CD4-positive, alpha-beta T cell treated with Interleukin-10 for 1 hour (primary cell): ENCODE measurements at places on chromosomes 7 and 10.

DNA sequence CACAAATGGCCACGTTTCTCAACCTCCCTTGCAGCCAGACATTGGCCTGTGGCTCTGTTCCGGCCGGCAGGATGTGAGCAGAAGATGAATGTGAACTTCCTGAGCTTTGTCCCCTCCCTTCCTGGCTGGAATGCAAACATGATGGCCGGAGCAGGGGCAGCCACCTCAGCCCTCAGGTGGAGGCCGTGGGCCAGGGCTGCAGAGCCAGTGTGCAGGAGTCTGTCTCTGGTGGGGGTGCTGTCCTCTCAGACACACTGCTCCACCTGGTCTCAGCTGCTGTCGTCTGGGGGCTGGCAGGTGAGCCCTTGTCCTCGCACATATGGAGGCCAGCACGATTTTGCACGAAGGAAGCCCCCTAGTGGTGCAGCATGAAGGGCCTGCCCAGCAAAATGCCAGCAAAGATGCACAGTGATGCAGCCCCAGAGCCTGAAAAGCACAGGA, 25.3 kb upstream of the PWWP2B start:
- no peak for DNase-seq

- DNase-seq = no peak
Observed at GRCh38 chr7:90155206-90155605, 937 bp downstream of the STEAP1 start.

- DNase-seq = no peak
Observed at GRCh38 chr10:69428165-69428564, 11.4 kb upstream of the TACR2 start.

GRCh38 chr7:24842449-24843241, 85.4 kb upstream of the GSDME start:
- no peak for DNase-seq

DNA sequence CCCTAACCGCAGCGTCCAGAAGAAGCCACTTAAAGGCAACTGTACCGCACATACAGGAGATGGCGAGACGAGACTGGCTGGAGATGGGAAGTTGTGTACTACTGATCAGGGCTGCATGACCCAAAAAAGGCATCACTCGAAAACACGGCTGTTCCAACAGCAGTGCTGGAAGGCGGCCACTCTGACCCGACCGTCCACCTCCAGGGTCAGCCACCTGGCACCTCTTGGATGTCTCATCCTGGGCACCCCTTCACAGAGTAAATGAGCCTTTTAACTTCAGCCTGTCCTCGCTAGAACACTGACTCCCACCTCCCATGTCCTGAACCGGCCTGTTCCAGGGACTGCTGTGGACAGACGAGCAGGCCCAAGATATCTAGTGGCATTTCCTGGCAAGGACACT, 180.7 kb downstream of the DIP2C start:
- no peak for DNase-seq

GRCh38 chr7:131948434-131949053, 392.1 kb upstream of the PODXL start:
- no peak for DNase-seq

DNA sequence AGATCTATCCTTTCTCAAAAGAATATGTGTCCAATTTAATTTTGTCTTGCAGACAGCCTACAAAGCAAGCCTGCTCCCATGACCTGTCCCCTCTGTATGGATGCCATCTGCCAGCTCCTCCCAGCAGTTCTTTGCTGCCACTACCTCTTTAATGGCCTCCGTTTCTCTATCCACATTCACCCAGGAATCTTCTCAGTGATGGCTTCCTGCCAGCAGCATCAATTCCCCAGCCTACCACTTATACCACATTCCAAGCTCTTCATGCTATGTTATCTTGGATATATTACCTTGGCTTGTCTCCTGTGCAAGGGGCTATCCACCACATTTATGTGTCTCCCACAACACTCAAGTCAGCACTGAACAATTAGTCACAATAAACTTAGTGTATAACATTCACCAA, 133.2 kb downstream of the VPS50 start:
- no peak for DNase-seq

DNA sequence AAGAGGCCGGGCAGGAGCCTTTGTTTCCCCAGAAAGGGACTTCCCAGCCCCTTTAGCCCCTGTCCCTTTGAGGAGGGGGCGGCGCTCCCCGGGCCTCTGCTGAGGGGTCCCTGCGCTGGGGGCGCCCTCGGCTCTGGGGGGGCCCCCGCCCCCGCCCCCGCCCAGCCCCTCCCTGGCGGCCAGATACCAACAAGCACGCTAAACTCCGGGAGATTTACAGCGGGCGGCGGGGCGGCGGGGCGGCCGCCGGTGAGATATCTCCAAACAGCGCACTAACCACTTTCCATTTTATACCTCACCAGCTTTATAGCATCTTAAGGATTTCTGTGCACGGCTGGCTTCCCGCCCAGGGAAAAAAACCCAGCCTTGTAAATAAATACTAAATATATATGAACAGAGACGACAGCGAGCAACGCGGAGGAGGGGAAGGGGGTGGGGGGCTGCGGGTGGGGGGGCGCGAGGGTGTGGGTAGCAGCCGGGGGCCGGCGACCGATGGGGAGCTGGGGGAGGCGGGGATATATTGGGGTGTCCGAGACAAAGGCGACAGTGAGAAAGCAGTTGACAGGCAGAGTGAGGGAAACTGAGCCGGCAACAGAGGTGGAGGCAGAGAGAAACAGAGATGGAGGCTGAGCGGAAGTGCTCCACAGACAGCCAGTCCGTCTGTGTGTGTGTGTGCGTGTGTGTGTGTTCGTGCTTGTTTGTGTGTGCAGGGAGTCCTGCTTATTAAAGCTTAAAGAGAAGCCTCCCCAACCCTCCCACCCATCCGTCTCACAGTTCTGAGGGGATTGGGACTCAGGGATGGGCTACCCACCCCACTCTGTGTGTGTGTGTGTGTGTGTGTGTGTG, 85.8 kb downstream of the HIF1AN start:
- DNase-seq = peak; percentile 57

DNA sequence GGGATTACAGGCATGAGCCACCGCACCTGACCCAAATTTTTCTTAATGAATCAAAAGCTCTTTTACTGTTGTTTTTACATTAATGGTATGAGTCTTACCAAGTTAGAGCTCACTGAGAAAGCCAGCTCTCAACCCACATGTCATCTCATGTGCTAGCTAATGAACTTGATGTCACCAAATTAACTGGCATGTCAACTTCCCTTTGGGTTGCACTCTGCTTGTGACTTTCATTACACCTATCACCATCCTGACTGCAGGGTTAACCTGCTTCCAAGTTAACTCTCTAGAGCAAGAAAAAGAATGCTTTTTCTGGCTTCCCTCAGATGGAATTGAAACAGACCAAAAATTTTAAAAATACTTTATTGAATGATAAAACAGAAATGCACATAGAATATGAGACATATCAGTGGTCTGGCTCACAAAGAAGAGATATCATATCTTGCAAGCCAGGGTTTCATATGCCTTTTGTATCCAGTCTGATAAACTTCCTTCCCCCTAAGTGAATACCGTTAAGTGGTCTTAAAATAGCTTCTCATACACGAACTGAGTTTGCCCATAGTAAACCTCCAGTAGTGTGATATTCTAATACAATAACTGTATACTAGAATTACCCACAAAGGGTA, 42.9 kb upstream of the TRIM24 start:
- no peak for DNase-seq

- DNase-seq = no peak
Observed at GRCh38 chr7:57417736-57418135, 32.2 kb upstream of the ZNF716 start.

GRCh38 chr10:130171196-130171595, 35.0 kb downstream of the GLRX3 start:
- DNase-seq = peak; percentile 45

GRCh38 chr7:157339777-157340677, 3.2 kb downstream of the DNAJB6 start:
- peak; percentile 80 for DNase-seq

- no peak for DNase-seq
Observed at GRCh38 chr7:44471850-44472249, 18.6 kb downstream of the NUDCD3 start.

- DNase-seq = no peak
Observed at GRCh38 chr10:20596065-20596755, 300.9 kb downstream of the NEBL start.

DNA sequence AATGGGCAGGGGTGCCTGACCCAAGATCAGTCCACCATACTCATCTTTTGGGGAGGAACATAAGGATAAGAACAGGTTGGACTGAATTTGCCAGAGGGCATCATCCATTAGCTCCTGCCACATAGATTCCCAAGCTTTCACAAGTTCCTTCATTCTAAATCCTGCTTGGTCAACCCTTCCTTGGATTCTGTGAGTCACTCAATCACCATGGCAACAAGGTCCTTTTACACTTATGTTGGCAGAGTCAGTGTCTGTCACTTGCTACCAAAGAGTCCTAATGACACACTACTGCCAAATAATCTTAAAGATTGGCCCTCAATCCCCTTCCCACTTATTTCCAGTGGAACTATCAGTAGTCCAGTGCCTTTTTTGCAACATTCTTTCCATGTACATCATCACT, 5.0 kb upstream of the LGI1 start:
- no peak for DNase-seq

DNA sequence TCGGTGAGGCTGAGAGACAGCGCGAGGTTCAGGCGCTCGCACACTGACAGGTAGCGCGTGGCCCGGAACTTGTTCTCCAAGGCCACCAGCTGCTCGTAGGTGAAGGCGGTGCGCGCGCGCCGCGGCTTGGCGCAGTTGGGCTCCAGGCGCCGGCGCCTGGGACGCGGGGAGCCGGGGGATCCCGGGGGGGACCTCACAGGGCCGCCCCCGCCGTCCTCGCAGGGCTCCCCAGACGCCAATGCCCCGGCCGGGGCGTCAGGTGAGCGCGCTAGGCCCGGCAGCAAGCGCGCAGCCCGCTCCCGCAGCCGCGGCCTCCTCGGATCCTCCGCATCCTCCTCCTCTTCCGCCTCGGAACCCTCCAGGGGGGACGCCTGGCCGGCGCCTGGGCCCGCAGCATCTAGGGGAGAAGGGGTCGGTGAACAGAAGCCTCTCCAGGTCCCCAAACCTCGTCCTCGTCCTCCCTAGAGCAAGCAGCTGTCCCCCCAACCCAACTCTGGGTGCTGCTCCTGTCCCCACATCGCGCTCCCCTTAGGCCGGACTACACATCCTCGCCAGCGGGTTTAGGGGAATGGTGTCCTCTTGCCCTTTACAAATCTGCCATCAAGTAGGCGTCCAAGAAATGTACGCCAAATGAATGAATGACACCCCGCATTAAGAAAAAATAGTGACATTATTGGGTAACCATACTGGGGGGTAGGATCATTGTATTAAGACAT, 1.9 kb downstream of the NKX1-2 start:
- no peak for DNase-seq

DNA sequence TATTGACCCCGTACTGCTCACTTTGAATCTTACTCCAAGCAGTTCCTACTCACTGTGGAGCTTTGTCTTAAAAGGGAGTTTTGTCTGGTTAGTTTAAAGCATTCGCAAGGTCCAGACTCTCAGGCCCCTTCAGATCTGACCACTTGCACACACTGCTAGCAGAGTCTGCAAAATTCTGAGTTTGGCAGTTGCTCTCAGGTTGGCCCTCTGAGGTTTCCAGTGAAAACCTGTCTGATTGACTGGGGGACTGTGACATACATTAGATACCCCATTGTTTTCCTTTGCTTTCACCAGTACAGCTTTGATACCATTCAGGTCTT, 149.2 kb downstream of the XPNPEP1 start:
- DNase-seq = no peak

- DNase-seq = no peak
Observed at GRCh38 chr7:44222776-44223261, 22.0 kb downstream of the YKT6 start.

- no peak for DNase-seq
Observed at GRCh38 chr7:116977172-116977571, 23.9 kb downstream of the ST7 start.

DNA sequence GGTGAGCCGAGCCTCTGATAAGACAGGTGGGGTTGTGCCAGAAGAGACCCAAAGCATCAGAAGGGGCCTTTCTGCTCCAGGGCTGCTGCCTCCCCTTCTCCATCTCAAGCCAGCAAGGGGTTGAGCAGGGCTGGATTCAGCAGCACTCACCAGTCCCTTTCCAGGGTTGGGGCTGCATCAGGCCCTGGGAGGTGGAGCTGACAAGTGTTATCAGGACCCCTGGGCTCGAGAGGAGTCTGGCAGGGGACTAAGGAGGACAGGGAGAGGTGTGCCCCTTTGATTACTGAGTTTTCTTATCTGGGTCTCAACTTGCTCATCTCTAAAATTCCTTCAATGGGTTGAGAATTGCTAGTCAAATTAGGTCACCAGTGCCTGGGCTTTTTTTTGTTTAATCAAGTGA, 17.8 kb downstream of the ARHGAP22 start:
- no peak for DNase-seq

- no peak for DNase-seq
Observed at GRCh38 chr10:130021383-130021950, 57.4 kb upstream of the EBF3 start.

GRCh38 chr10:60390224-60390626, 550 bp upstream of the ANK3 start:
- no peak for DNase-seq

GRCh38 chr7:140456551-140457051, 22.7 kb downstream of the MKRN1 start:
- no peak for DNase-seq

DNA sequence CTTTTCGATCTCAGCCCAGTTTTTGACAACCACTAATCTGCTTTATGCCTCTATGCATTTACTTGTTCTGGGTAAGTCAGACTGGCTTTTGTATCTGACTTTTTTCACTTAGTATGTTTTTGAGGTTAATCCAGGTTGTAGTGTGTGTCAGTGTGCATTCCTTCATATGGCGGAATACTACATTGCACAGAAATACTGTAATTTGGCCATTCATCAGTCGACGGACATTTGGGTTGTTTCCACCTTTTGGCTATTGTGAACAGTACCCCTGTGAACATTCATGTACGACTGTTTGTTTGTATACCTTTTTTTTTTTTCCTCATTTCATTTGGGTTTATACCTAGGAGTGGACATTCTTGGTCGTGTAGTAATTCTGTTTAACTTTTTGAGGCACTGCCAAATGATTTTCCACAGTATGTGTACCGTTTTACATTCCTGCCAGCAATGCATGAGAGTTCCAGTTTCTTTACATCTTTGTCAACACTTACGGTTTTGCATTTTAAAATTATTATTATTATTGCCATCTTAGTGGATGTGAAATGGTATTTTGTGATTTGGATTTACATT, 57.4 kb downstream of the MKLN1 start:
- DNase-seq = no peak
